ENCODE measurements at places on chromosomes 11 and 22.

DNA sequence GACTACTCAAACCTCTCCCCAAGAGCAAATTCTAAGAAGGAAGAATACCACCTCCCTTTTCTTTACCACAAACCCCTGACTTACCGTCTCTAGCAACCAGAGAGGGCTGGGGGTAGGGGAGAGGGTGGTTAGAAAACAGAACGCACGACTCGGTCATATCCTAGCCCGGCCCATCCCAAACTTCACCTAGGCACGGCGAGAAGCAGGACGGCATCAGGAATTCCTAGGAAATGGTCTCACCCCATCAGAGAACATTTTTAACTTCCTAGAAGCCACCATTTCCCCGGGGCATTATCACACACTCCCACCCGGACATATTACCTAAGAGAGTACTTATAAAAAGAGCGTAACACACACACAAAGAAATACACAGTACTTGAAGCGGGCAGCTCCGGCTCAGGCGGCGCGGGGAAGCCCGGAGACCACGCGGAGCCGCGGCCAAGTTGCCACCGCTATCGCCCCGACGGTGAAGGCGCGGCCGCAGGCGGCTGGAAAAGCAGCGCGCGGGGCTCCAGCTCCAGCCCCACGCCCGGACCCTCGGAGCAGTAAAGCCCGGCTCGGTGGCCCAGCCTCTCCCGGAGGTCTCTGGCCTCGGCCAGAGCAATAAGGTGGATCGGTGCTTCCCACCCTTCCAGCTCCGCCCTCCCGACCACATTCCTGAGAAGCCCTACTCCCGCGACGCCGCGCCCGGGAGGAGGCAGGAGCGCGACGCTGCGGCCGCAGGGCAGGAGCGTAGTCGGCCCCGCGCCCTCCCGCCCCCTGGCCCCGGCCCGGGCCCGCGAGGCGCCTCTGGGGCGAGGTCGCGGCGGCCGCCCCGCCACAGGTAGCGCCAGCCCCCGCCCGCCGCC lies 878 bp downstream of the RRAS2 start:
- DNase-seq, result no peak

DNA sequence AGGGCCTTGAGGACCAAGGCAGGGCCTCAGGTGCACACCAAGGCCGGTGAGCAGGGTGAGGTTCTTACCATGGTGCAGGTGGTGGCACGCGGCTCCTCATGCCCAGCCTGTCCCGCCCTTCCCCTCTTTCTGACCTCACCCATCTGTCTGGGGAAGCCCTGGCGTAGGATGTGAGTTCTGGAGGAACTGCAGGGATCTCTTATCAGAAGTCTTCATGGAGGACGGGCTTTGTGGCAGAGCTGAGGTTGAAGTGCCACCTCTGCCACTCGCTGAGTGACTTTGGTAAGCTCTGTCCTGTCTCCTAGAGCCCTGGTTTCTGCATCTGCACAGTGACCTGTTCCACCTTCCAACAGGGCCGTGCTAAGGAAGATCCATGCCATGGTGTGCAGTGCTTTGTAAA lies 49.1 kb downstream of the LRRC32 start:
- no peak for DNase-seq

DNA sequence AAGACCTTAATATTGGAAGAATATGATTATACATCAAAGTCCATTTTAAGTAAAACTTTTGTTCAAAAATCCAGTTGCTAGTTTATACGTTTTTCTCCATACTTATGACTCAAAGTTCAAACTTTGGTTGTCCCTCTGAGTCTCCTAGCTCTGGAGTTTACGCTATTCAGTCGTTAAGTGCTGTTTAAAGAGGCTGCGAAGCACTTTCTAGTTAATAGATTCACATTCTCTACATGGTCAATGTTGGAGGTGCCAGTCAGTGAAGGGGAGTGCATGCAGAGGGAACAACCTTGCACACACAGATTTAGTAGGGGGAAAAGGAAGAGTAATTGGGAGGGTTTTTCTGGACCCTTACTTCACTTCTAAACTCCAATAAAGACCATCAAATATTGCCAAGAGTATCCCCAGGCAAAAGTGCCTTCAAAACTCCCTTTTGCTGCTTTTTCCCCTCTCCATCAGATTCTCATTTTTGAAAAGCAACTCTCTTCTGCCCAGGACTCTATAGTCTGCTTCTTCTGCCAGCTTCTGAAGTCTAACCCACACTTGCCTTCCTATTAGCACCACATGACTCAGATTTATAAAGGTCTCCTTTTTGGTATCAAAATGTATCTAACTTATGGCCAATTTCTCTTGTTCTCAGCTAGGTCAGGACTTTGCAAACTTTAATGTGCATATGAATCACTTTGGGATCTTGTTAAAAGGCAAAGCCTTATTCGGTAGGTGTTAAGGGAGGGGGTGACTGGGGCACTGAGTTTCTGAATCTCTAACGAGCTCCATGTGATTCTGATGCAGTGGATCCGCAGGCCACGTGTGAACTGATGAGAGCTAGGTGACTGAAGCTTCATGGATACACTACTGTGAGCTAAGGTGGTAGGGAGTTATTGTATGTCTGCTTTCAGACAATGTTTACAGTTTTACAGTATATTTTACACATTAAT lies 96.2 kb upstream of the MTMR2 start:
- no peak for DNase-seq

DNA sequence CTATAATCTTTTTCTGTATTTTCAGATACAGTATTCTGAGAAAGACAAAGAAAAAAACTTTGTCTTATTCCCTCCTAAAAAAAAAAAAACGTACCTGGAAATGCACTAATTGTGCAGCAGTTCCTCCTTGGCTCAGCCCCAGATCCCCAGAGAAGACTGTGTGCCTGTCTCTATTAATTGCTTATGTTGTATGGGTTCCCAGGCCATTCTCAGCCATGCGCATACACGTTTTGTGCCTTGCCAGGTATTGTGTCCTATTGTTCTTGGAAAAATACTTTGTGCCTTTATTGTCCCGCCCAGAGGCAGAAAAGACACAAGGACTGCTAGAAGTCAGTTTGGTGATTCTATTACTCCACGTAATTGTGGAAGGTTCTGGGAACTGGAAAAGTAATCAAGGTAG lies 91.2 kb downstream of the PIWIL4 start:
- DNase-seq, result no peak

DNA sequence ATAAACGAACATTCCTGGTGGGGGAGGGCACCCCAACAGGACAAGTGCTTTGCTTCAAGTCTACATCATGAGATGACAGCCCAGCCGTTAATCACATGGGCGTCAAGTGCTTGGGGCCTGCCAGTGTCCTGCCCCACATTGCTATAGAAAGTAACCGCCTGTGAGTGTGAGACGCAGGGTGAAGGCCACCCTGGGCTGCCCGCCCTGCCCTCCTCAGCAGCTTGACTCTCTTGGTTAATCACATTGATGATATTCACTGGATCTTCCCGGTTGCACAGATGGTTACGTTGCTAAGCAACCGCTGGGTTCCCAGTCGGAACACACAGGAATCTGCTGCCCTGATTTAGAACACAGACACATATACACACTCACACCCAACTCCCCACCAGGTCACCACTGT lies 79.3 kb downstream of the CTTN start:
- no peak for DNase-seq

- DNase-seq, result no peak
These were observed 214.7 kb downstream of the TENM4 start for GRCh38 chr11:79226126-79226525.

DNA sequence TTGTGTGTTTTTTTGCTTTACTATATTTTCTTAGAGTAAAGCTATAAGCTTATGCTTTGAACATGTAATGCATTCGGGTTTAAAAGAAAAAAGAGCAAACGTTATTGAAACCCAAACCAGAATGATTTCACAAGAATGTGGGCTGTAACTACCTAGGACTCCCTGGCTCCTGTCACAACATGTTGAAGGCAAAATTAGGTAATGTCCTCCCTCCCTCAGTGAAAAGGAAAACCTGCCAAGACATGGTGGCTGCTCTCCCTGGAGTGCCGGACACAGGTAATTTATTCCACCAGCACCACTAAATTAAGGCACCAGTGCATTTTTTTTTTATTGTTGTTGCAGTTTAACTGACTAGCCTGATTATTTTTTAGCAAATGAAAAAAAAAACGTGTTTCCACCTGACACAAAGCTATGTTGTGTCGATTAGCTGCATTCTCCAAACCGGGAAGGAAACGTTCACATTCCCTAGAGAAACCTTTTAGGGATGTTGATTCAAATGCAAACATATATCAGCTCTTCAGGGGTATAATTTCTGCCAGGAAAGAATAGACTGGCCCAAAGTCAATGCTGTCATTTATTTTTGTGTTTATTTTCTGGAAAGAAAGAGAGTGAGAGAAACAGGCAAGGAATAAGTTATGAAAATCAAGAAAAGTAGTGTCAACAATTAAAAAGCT lies 134.6 kb downstream of the CCDC34 start:
- peak; percentile 55 for DNase-seq

DNA sequence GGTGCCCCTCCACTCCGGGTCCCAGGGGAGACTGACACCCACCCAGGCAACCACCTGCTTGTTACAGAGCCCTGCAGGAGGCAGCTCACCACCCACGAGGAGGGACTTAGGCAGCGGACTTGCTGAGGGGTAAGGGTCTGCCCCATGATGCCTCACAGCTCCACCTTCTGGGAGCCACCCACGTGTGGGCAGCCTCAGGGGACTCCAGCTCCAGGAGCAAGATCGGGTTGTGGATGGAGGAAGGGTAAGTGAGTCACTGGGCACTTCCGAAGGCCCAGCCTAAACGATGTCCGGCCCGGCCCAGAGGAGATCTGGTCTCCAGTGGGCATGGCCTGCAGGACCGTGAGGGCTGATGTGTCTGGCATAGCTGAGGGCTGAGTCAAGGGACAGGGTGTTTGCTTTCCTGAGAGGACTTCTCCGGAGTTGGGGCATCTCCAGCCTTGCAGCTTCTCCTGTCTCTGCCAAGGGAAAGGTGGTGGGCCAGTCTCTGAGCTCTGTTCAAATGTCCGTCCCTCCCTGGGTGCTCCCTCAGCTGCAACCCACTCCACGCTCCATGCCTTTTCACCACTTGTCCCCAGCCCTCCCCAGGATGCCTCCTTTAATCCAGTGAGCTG lies 32.3 kb upstream of the P2RY2 start:
- no peak for DNase-seq

DNA sequence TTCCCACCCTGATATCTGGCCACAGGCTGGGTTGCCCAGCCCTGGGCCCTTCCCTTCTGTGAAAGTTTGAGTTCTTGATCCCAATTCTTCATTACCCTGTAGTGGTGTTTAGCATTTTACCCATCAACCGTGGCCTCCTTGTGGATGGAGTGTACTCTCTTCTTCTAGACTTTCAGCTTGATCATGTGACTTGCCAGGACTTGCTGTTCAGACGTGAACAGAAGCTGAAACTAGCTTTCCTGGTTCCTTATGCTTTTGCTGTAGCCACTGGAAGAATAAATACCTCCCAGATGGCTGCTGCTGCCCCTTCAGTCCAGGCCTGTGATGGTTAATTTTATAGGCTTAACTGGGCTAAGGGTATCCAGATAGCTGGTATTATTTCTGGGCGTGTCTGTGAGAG lies 32.7 kb upstream of the DAGLA start:
- DNase-seq, result no peak

GRCh38 chr22:20998411-20999336 lies 3.2 kb downstream of the THAP7 start:
- no peak for DNase-seq

DNA sequence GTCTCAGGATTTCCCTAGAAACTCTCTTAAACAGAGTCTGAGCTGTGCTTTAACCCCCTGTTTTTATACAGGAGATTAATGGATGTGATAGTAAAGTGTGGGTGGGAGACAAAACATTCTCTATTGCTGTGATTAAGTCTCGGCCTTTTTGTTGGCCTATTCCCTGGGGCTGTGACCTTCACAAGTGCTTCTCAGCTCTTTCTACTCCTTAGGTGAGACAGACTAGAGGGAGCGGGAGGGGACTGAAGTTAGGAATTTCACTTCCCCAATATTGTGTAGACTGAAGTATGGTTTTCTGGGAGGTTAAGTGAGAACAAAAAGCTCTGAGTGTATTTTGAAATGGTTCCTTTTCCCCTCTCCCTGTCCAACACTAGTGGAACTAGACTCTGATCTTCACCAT lies 29.8 kb upstream of the OR8B8 start:
- DNase-seq, result no peak

DNA sequence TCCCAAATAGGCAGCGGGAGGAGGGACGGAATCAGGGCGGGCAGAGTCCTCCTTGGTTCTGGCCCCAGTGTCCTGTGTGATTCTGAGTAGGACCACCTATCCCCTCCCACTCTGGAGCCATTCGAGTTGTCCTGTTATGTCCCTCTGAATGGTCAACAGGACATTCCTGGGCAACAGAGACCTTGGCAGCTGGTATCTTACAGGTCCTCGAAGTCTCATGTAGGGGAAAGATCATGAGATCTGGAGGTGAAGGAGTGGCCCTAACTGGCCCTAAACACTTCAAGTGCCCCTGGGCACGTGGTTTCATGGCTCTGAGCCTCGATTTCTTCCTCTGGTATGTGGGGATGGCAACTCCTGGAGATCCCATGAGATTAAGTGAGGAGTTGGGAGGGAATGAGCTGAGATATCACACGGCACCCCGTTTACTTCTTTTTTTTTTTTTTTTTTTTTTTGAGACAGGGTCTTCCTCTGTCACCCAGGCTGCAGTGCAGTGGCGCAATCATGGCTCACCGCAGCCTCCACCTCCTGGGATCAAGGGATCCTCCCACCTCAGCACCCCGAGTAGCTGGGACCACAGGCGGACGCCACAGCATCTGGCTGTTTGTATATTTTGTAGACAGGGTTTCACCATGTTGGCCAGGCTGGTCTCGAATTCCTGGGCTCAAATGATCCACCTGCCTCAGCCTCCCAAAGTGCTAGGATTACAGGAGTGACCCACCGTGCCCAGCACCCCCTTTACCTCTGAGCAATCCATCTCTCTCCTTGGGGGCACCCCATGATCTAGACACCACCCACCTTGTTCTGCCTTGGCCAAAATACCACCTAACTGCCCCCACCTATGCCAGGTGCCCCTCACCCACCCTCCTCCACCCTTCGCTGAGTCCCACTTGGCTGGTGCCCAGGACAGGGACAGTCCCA lies 6.8 kb downstream of the LIF start:
- DNase-seq, result no peak

- DNase-seq, result no peak
These were observed 381.3 kb upstream of the ANO5 start for GRCh38 chr11:21811572-21811971.

- DNase-seq, result no peak
These were observed 11.5 kb downstream of the PMM1 start for GRCh38 chr22:41578114-41578513.

GRCh38 chr11:30387891-30388861 lies 65.3 kb downstream of the ARL14EP start:
- DNase-seq, result no peak

DNA sequence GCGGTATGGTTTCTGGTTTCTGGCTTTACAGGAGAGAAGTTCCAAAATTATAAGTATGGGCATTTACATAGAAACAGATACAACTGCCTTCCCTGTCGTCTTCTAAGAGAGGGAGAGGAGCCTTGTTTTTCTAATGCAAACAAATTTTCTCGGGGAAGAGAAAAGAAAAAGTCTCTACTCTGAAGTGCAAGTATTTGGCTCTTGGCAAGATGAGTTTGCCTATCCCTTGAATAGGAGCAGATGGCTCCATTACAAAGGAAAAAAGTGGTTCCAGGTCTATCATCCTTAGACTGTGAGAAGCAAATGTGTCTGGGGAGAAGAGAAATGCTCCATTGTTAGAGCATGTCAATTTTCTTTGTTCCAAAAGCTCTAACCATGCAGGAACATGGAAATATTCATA lies 455.6 kb downstream of the BUD13 start:
- no peak for DNase-seq
